ENCODE measurements at places on chromosomes 2 and 18. TPM values are rescaled to one million over a fixed set of nuclear protein-coding genes. Genes with fewer than 3 reads are reported as not detected.

The CRYGC gene
- not detected for polyA plus RNA-seq

The EFEMP1 gene
- 88.6 TPM for polyA plus RNA-seq

The UGT1A5 gene
- not detected for polyA plus RNA-seq

The SPP2 gene
- polyA plus RNA-seq: not detected

The DTNA gene
- polyA plus RNA-seq: 14.2 TPM

The PTPN2 gene
- polyA plus RNA-seq: 58.3 TPM

The AMER3 gene
- polyA plus RNA-seq: 0.03 TPM

Data from left renal cortex interstitium (tissue), 4 donors.